Stomach (tissue), 19 donors: ENCODE measurements at places on chromosomes 1 and 21. TPM values are rescaled to one million over a fixed set of nuclear protein-coding genes. Genes with fewer than 3 reads are reported as not detected.
A peak's percentile ranks its signal among the peaks of the same experiment; 100 is the strongest.

CELA3B gene
- polyA plus RNA-seq: 18.6 TPM

NEGR1 gene
- polyA plus RNA-seq: 4.4 TPM

CAMSAP2 gene
- polyA plus RNA-seq: 4.5 TPM

EPHX1 gene
- 26.1 TPM for polyA plus RNA-seq

MYBPH gene
- 0.19 TPM for polyA plus RNA-seq

AKR7A3 gene
- polyA plus RNA-seq: 510 TPM

GRCh38 chr1:161738627-161739287, 10.8 kb upstream of the DUSP12 start:
- peak overlapping the region; percentile 63 for H3K27ac ChIP-seq
- H3K27me3 ChIP-seq: peaks cover 31% of the 10 kb centered on the region
- H3K4me3 ChIP-seq: no peak overlapping the region
- peak; percentile 62 for DNase-seq
- H3K4me1 ChIP-seq: peaks cover 14% of the 10 kb centered on the region
- H3K36me3 ChIP-seq: no peaks in the 10 kb centered on the region

GRCh38 chr1:223845037-223845809, 524 bp downstream of the TP53BP2 start:
- no peaks in the 10 kb centered on the region for H3K36me3 ChIP-seq
- peak overlapping the region; percentile 99 for H3K27ac ChIP-seq

DNA sequence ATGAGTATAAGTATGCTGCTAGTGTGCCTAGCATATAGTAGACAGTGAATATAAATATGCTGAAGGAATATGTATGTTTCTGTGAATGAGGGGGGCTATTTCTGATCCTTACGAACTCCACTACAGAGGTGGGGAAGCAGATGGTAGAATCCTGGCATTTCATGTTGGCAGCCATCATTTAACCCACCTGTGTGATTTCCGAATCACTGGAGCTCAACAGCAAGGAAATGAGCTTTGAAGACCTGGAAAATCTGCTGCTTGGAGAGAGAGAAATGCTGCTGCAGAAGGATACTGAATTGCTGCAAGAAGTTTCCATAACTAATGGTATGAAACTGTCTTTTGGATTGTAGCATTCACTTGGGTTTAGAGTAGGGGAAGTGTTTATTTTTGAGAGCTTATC, 83.5 kb downstream of the RABGAP1L start:
- H3K36me3 ChIP-seq: peaks cover 19% of the 10 kb centered on the region
- H3K27ac ChIP-seq: no peak overlapping the region
- no peak overlapping the region for H3K4me3 ChIP-seq

GRCh38 chr1:208008534-208008933, 97.6 kb upstream of the CD34 start:
- no peak overlapping the region for H3K4me3 ChIP-seq
- no peak for DNase-seq
- H3K27me3 ChIP-seq: no peaks in the 10 kb centered on the region
- no peak overlapping the region for H3K27ac ChIP-seq
- H3K36me3 ChIP-seq: no peaks in the 10 kb centered on the region
- H3K4me1 ChIP-seq: no peaks in the 10 kb centered on the region

GRCh38 chr1:211229365-211229759, 29.8 kb upstream of the RCOR3 start:
- no peak overlapping the region for H3K4me3 ChIP-seq
- H3K27me3 ChIP-seq: no peaks in the 10 kb centered on the region
- no peak for DNase-seq
- no peak overlapping the region for H3K27ac ChIP-seq
- H3K36me3 ChIP-seq: no peaks in the 10 kb centered on the region
- H3K4me1 ChIP-seq: no peaks in the 10 kb centered on the region

DNA sequence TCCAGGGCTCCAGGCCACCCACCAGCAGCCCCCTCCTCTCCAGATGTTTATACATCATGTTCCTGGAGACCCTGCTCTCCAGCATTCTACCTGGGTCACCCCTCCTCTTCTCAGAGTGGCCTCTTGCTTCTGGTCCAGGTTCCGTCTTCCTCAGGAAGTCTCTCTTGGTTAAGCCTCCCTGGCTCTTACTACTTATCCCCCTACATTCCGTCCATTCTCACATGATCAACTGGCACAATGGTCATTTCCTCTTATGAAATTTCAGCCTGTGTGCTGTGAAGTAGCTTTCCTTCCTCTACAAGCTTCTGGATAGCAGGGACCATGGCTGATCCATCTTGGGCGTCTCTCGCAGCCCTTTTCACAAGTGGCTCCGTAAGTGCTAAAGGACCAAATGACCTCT, 33.9 kb upstream of the ATP2B4 start:
- H3K27ac ChIP-seq: peak overlapping the region; percentile 52
- peaks cover 22% of the 10 kb centered on the region for H3K4me1 ChIP-seq
- no peak overlapping the region for H3K4me3 ChIP-seq

DNA sequence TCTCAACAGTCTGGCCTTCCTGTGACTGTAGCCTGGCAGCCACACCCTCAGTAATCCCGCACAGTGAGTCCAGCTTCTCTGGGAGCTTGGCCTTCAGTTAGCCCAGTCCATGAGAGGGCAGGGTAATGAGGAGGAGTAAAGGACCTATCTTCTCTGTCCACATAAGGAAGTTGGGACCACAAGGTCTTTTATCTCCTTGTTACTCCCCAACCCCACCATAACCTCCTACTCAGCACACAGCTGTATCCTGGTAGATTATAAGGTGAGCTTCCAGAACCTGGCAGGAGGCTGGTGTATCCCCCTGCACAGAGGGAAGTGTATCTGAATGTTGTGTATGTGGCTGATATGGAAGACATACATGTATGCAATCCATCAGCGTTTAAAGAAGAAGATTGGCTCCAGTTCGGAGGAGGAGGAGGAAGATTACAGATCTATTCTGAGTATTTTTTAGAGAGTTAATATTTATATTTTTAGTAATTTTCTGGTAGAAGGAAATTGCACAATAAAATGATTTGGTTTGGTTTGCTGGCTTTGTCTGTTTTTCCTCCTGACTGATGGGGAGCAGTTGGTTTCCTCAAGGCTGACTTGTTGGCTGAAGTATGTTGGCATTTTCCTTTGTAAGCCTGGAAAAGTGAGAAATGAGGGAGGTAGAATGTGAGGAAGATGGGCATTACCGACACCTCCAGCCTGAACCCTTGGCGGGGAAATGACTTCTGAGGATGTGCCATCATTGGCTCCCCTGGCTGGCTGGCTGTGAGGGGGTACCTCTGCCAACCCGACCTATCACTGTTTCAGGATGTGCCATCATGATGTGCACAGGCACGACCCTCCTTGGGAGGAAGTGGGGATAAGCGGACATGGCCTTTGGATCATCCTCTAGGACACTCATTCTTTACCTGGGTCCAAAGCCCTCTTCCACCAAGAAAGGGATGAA, 5.0 kb downstream of the C1orf226 start:
- H3K4me3 ChIP-seq: no peak overlapping the region
- H3K27me3 ChIP-seq: no peaks in the 10 kb centered on the region
- no peak overlapping the region for H3K27ac ChIP-seq

- H3K4me1 ChIP-seq: no peaks in the 10 kb centered on the region
- no peak overlapping the region for H3K4me3 ChIP-seq
- H3K36me3 ChIP-seq: no peaks in the 10 kb centered on the region
Observed at GRCh38 chr1:209030454-209031167, 552.9 kb upstream of the CAMK1G start.

DNA sequence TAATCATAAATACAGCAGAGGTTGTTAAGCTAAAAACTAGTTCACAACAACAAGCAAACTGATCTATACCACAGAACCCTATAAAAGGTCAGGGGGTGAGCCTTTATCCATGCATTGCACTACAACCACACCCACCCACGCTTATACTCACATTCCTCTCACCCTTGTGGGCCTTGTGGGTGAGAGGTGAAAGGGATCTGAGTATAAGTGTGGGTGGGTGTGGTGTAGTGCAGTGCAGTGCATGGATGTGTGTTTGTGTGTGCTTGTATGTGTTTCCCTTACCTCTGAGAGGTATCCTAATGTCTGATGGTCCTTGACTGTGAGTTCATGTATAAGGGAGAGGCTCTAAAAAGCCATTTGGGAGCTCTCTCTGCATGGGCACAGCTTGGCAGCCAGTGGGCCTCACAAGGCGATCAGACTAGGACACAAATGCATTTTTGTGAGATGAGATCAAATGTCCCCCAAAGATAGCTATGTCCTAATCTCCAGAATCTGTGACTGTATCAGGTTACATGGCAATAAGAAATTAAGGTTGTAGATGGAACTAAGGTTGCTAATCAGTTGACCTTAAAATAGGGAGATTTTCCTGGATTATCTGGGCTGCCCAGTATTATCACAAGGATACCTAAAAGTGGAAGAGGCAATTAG, 95.5 kb upstream of the DPT start:
- H3K4me1 ChIP-seq: no peaks in the 10 kb centered on the region
- no peaks in the 10 kb centered on the region for H3K36me3 ChIP-seq
- no peak overlapping the region for H3K4me3 ChIP-seq

DNA sequence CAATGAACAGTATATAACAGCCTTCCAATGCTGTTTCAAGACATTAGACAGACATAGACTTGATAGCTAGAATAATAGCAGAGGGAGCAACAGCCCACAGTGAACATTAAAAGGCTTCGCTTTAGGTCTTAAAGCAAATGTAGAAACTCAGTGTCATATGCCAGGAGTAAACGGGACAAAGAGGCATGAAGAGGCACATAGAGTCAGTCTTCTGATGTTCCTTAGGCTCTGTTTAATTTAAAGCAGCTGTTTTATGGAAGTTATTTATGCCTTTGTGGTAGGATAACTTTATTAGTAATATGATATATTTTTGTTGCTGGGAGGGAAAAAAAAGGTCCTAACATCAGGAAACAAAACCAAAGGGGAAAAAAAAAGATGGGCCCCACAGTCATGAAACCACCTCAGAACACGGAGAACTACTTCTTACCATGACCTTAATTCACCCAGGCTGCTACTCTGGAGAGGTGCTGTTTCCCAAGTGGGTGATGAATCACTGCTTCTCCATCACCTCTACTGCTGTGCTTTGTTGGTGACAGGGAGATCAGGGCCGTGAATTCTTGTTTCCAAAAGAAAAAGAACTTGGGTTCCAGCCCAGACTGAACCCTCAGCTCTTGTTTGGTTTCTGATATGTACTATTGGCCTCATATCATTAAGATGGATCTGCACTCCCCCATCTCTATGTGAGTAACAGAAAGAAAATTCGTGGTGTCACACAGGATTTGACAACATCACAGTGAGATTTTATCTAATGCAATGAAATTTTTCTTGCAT, 616.9 kb downstream of the KIF26B start:
- no peak overlapping the region for H3K4me3 ChIP-seq
- H3K36me3 ChIP-seq: no peaks in the 10 kb centered on the region
- no peaks in the 10 kb centered on the region for H3K27me3 ChIP-seq
- H3K27ac ChIP-seq: no peak overlapping the region
- DNase-seq: no peak
- H3K4me1 ChIP-seq: no peaks in the 10 kb centered on the region

DNA sequence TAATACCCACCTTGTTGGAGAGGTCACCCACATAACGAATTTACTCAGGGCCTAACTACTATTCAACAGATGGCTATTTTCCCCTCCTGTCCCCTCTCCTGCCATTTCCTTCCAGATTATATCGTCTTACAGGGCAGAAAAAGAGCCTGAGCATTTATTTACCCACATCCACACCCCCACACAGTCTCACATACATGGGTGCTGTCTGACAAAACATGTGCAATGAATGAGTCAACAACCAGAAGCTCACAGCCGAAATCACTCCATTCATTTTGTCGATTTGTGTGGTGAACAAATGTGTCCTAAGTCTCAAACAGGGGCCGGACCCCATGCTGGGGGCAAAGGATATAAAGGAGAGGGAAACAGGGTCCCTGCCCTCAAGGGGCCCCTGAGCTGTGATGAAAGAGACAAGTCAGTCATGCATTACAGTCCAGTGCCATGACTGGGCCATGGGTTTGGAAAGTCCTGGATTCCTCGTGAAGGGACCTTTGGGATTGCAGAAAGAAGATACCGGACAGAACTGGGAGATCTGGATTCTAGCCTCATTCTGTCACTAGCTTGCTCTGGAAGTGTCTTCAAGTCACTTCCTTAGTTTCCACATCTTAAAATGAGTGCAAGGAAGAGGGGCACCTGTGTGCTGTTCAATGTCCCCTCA, 16.4 kb upstream of the ZNF683 start:
- no peaks in the 10 kb centered on the region for H3K36me3 ChIP-seq
- H3K27me3 ChIP-seq: no peaks in the 10 kb centered on the region
- DNase-seq: no peak
- H3K4me3 ChIP-seq: no peak overlapping the region
- H3K4me1 ChIP-seq: no peaks in the 10 kb centered on the region

- no peak for DNase-seq
- no peak overlapping the region for H3K27ac ChIP-seq
- peaks cover 28% of the 10 kb centered on the region for H3K36me3 ChIP-seq
- H3K4me3 ChIP-seq: no peak overlapping the region
Observed at GRCh38 chr1:100943533-100943932, 47.6 kb downstream of the SLC30A7 start.

GRCh38 chr1:45713711-45714110, 25.7 kb downstream of the TMEM69 start:
- H3K27me3 ChIP-seq: no peaks in the 10 kb centered on the region
- H3K36me3 ChIP-seq: peaks cover 64% of the 10 kb centered on the region
- no peak for DNase-seq

- H3K36me3 ChIP-seq: peaks cover 5% of the 10 kb centered on the region
- DNase-seq: no peak
- no peak overlapping the region for H3K4me3 ChIP-seq
- no peaks in the 10 kb centered on the region for H3K27me3 ChIP-seq
- H3K27ac ChIP-seq: no peak overlapping the region
Observed at GRCh38 chr1:89939693-89940438, 55.0 kb upstream of the ZNF326 start.

DNA sequence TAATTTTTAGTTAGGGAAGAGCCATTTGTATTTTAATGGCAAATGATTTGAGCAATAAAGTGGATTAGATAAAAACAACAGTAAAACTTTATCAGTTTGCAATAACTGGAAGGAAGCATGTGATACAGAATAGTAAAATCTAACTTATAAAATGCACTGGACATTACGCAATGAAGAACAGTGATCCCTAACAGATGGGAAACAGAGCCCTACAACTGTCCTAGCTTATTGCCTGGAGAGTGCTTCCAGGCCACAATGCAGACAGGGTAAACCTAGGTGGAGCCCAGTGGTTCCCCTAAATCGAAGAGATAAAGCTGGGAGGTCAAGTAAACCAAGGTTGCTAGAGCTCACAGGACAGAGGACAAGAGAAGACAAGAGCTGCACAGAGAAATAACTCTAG, 7.0 kb downstream of the OMA1 start:
- H3K27ac ChIP-seq: no peak overlapping the region
- H3K27me3 ChIP-seq: no peaks in the 10 kb centered on the region
- no peaks in the 10 kb centered on the region for H3K36me3 ChIP-seq
- DNase-seq: no peak

- H3K27me3 ChIP-seq: peaks cover 16% of the 10 kb centered on the region
- peak; percentile 65 for DNase-seq
- H3K4me1 ChIP-seq: peaks cover 45% of the 10 kb centered on the region
- H3K27ac ChIP-seq: peak overlapping the region; percentile 59
Observed at GRCh38 chr21:41560661-41561158, 52.8 kb upstream of the TMPRSS2 start.

GRCh38 chr1:186903374-186904136, 74.8 kb downstream of the PLA2G4A start:
- DNase-seq: no peak
- no peaks in the 10 kb centered on the region for H3K27me3 ChIP-seq
- no peak overlapping the region for H3K4me3 ChIP-seq
- no peak overlapping the region for H3K27ac ChIP-seq
- no peaks in the 10 kb centered on the region for H3K4me1 ChIP-seq

GRCh38 chr1:1146596-1146995, 27.1 kb upstream of the TTLL10 start:
- no peaks in the 10 kb centered on the region for H3K27me3 ChIP-seq
- H3K27ac ChIP-seq: no peak overlapping the region
- DNase-seq: no peak
- no peak overlapping the region for H3K4me3 ChIP-seq
- no peaks in the 10 kb centered on the region for H3K36me3 ChIP-seq

- peaks cover 10% of the 10 kb centered on the region for H3K4me1 ChIP-seq
- peak; percentile 15 for DNase-seq
- H3K27ac ChIP-seq: peak overlapping the region; percentile 11
- H3K36me3 ChIP-seq: peaks cover 49% of the 10 kb centered on the region
Observed at GRCh38 chr1:10257851-10258250, 47.5 kb downstream of the KIF1B start.
